ENCODE measurements at places on chromosomes 4 and X.

- no peak for DNase-seq
These were observed 330.8 kb upstream of the KLF3 start for GRCh38 chr4:38333219-38333618.

GRCh38 chr4:101763576-101763975 is 27.0 kb upstream of the BANK1 start:
- no peak for DNase-seq

DNA sequence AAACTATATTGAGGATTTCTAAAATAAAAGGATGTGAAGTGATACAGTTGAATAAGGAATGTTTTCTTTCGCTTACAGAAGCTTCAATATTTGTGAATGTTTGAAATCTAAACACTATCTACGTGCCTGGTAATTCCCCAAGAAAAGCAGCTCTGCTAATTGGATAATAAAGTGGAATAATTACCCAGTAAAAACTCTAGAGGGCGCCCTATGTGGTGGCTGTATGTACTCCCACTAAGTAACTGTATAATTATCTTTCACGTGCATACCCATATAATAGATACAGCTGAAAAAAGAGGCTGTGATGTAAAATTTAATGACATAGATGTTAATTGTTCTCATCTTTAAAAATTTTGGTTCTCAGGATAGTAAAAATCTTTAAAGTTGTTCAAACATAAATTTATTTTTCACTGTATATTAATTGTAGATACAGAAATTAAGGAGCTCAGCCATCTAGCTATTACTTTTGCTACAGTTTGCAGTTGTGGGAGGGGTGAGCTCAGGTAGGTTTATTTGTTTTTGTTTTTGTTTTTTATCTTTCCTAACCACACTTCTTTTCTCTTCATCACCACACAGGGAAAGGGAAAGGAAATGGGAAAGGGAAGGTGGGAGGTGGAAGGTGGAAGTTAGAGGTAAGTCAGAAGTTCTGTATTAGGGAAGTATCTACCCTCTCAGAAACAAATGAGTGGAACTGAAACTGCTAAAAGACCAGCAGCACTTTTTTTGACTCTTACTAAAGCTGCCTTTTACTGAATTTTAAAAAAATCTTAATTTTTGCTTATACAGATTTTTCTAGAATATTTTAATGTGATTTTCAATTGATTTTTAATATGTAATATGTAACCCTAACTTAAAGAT is 151.7 kb upstream of the RPS6KA6 start:
- no peak for DNase-seq

DNA sequence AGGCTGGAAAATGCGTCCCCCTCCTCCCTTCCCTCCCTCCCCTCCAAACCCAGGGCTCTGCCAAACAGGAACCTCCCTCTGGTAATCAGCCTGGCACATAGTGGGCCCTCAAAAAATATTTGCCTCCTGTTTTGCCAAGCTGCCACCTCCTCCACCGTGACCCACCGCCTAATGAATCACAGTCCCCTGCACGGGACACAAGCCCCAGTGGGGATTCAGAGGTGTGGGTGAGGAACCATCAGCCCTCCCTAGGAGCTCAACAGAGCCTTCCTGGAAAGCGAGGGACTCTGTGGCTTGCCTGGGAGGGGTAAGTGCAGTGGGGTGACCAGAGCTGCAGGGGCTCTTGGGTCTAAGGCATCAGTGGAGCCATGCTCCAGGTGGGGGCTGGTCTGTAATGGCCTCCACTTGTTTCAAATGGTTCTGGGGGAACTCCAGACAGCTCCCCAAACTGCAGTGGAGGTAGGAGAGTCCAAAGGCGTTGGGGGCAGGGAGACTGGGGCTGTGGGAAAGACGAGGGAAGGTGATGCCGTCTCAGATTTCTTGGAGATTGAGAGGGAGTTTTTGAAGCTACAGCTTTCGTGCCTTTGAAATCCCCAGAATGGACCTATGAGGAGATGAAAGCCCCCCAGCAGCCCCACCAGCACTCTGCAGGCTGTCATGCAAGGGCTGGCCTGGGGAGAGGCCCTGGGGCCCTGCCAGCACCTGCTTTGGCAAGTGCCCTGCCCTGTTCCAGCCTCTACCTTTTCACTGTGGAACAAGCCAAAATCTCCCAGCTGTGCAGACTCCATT is 1.0 kb upstream of the PPP2R2C start:
- no peak for DNase-seq

DNA sequence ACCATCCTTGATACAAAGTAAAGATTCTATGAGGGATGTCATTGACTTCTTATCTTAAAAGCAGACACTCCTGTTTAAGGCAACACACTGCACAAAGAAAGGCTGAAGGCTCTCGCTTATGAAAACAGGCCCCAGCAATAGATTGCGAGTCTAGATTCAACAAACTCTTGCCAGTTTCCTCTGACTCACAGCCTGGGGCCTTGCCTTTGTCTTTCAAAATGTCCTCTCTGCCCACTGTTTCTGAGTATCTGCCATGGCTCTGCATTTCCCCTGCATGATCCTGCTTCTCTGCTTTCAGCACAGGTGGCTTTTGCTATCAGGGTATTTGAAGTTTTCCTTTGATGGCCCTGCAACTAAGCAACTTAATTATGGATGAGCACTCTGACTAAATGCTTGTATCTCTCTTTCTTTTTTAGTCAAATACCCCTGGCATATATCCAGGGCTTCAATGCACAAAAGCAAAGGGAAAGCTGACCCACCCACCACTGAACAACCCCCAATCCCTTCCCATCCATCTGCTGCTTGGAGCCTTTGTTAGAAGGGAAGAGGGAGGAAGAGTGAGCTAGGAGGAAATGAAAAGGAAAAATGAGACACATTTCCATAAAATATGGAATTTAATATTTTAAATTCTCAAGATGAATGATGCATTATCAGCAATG is 32.2 kb downstream of the NDP start:
- DNase-seq: no peak

Data from tibial artery (tissue), 4 donors.